ENCODE measurements at places on chromosomes 11 and 22.

- no peak for DNase-seq
These were observed 2.7 kb downstream of the RNH1 start for GRCh38 chr11:504053-504993.

DNA sequence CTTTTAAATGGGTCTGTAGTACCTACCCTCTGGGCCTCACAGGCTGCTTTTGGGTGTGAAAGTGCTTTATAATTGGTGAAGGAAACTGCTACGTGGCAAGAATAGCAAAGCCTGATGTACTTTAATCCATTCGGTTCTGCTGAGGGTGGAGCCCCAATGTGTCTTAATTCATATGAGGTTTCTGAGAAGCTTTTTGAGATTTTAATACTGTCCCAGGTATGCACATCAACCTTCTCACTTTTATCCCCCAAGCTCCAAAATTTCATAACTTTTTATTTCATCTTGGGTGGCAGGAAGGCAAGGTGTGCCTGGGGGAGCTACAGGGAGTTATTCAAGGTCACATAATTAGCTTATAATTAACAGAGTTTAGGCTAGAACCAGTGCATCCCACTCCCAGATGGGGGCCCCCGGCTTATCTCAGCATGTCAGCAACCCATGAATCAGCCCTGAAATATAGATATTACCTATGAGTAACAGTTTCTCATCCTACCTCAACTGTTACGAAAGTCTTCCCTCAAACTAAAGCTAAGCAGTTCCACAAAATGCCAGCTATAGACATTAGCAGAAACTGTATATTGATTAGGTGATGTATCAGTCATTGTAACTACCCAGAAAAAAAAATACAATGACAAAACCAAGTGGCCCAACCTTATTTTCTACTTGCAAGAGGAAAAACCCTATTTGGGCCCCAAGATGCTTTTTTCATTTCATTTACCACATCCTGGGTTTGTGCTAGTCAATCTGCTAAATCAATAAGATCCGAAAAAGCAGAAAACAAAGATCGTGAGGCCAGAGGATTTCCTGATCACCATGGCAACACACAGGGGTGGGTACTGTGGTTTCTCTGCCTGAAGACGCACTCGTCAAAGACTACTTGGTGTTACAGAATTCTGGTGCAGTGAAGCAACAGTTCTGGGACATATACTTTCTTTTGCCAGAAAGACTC lies 26.7 kb downstream of the CD44 start:
- peak; percentile 95 for DNase-seq

DNA sequence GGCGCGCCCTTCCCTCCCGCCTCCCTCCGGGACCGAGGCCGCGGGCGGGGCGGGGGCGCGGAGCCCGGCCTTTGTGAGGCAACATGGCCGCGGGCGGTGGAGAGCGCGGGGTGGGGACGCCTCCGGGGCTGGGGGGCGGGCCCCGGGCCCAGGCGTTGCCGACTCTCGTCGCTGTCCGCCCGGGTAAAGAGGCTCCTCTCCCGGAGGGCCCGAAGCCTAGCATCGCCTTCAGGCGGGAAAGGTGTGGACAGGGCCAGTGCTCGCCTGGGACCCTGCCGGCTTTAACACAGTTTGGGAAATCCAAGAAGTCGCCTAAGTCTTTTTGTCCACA lies 369 bp downstream of the DGCR8 start:
- peak; percentile 63 for DNase-seq

DNA sequence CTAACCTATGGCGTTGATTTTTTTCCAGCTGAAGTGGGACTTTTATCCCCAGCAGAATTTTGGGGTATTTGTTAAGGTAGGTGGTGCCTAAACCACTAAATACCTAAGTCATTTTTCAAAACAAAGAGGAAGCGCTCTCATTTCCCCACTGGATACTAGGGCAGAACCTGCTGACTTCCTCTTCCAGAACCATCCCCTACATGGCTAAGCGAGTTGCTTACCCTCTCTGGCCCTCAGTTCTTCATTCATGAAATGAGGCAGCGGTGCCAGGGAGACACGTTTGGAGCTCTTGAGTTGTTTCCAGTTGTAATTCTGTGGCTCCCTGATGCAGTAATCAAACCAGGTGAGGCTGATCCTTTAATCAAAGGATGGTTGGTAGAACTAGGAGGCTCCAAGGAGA lies 10.0 kb upstream of the MTMR3 start:
- peak; percentile 23 for DNase-seq

- no peak for DNase-seq
These were observed 50.7 kb downstream of the CTTN start for GRCh38 chr11:70448983-70449567.

GRCh38 chr11:15845261-15845660 lies 511.1 kb downstream of the SOX6 start:
- DNase-seq: no peak

GRCh38 chr11:73230931-73231330 lies 12.8 kb downstream of the P2RY2 start:
- DNase-seq: no peak

DNA sequence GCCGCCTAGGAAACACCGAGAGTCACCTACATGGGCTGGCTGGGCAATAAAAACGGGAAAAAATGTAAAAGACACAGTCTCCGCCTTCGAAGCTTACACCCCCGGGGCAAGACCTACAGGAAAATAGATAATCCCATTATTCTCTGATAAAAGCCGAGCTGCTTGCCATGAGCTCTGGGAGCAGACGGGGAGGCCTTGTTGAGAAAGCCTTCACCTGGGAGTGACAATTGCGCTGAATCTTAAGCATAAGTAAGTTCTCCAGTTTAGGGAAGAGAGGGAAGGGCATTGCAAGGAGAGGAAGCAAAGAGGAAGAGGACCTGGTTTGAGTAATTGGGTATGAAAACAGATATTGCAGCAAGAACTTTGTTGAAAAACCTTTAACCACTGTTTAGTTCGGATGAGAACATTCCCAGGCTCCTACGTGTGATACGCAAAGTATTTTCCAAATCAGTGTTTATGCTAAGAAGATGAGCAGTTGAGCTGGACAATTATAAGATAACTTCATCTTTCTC lies 813 bp upstream of the BTBD10 start:
- no peak for DNase-seq

DNA sequence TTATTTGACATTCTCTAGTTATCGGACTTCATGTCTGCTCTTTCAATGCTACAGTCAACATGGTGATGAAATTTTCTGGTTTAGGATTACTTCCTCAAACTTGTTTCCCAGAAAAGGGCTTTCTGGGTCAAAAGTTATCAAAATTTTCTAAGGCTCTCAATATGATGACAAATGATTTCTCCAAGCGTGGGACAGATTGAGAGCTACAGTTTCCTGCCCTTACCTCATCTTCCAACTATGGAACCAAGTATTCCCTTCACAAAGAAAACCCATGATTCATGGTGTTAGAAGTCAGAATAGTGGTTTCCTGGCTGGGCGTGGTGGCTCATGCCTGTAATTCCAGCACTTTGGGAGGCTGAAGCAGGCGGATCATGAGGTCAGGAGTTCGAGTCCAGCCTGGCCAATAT lies 17.8 kb downstream of the MYO18B start:
- no peak for DNase-seq

GRCh38 chr11:96303064-96303463 lies 39.9 kb downstream of the MAML2 start:
- no peak for DNase-seq

GRCh38 chr11:117931331-117931950 lies 2.2 kb upstream of the TMPRSS13 start:
- DNase-seq: no peak

- no peak for DNase-seq
These were observed 108.2 kb downstream of the PAX6 start for GRCh38 chr11:31702966-31703365.

- DNase-seq: peak; percentile 6
These were observed 19.3 kb downstream of the UPB1 start for GRCh38 chr22:24514241-24515026.

DNA sequence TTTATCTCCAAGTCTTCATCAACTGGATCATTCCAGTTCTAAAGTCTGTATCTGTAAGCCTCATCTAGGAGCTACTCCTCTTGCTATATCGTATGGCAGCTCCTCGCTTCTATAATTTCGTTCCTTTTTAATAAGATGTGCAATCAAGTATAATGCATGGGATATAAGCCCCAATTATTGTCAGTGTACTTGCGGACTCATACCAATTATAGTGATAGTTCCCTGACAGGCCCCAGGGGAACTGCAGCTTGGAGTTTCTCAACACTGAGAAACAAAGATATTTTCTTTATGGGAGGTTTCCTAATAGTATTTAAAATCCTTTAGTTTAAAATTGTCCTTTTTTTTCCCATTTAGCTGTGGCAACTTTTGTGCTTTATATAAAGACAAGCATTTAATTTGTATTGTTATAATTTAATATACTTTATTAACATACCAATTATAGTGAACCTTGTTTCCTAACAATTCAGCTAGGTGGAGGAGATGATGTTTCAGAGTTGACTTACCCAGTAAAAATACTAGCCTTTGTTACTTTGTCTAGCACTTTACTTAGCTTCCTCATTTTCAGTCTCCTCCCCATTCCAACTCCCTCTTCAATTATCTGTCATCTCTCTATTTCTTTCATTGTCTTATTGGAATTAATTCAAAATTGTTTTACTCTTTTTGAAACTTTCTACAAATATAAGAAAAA lies 25.3 kb upstream of the DDX17 start:
- DNase-seq: no peak

- DNase-seq: peak; percentile 24
These were observed 340.7 kb downstream of the LARGE1 start for GRCh38 chr22:33579448-33580093.

DNA sequence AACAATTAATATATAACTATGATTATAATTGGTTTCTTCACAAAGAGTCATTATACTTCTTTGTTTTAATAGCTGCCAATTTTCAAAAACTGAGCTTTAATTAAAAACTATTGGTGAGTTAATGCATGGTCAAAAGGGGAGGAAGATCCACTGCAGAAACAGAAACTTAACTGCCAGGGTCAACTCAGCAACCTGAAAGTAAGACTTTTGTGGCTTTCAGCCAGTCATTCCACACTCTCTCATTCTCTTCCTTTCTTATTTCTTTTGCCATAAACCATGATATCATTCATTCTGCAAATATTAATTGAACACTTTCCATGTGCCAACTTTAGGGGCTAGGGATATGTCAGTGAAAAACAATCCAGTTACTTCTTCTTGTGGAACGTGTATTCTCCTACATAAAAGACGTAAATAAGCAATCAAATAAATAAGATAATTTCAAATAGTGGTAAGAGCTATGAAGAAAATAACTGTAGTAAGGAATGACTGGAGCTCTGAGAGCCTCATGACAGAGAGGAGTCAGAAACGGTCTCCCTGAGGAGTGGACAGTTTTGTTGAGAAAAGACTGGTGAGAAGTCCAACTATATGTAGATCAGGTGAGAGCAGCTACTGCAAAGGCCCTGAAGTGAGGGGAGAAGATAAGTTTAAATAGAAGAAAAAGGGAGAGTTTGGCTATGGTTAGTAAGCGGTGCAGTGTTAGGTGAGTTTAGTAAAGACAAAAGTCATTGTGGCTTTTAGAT lies 130.5 kb downstream of the GRIA4 start:
- DNase-seq: no peak

- no peak for DNase-seq
These were observed 33.3 kb downstream of the DENND5A start for GRCh38 chr11:9231848-9232177.

DNA sequence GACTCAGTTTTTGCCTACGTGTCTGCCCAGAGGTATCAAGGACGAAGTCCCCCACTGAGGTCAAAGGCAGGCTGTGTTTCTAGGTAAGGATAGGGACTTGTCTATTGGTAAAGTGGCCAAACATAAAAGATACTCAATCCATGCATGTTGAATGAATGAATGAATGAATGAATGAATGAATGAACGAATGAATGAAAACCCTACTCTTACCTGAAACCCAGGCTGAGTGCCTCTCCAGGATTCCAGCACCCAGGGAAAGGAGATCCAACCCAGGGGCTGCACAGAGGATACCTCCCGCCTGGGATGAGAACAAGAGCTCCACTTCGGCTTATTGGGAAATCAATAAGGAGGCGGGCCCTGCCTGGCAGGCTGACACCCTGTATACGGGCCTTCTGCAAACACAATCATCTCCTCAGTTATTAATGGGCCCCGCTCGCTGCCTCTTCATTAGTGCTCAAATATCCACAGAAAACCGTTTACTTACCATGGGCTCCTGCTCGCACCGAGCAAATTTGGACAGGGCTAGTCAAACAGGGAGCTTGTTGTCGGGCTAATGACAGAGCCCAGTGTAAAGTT lies 177.4 kb downstream of the BUD13 start:
- no peak for DNase-seq

- no peak for DNase-seq
These were observed 35.8 kb downstream of the UVRAG start for GRCh38 chr11:75850787-75851186.

DNA sequence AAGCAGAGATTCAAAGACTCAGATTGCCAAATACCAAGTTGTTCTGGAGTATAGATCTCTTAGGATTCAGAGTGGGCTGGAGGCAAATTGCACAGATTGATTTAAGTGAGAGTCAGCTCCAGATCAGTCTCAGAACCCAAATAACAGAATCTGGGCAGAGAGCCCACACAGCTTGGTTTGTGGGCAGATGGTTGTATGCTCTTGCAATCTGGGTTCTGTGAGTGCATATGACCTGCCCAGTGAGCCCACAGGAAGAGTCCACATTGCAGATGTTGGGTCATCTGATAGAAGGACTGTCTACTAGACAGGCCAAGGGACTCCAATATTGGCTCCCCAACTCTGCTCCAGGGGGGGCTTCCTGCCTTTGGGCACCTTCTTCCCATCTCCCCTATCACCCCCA lies 65.9 kb downstream of the ADAMTS15 start:
- no peak for DNase-seq

- peak; percentile 77 for DNase-seq
These were observed 19.5 kb upstream of the WNT7B start for GRCh38 chr22:45996241-45997076.

DNA sequence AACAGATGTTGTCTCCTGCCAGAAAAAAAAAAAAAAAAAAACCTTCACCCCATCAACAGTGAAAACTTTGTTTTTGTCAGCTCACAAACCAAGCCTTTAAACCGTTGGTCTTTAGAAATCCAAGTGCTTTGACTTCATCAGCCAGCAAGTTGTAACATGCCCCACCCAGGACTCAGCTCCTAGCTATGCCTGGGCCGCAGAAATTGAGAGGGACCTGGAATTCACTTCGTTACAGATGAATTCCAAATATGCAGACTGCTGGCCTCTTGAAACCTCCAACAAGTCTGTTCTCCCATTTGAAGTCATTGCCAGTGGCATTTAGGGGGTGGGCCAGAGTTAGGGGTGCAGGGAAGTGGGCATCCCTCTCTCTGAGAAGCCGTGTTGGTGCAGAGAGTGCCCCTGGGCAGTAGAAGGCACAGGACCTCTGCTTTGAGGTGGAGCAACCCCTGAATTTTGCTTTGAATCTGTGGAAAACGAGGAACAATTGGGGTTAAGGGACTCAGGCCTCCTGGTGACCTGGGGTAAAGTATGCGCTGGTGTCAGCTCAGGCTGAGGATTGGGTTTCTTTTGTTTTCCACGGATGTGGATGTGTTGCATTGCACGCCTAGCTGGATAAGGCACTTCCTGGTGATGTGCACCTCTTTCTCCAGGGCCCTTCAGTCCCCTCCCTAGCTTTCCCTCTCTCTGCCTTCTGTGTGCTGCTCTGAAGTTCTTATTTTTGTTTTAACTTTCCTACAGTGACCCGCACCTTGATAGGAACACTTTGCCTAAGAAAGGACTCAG lies 109.5 kb downstream of the DBX1 start:
- no peak for DNase-seq
